ENCODE measurements at places on chromosomes 6 and 20.

- DNase-seq = no peak
Observed at GRCh38 chr20:42125426-42125825, 507.2 kb upstream of the CHD6 start.

DNA sequence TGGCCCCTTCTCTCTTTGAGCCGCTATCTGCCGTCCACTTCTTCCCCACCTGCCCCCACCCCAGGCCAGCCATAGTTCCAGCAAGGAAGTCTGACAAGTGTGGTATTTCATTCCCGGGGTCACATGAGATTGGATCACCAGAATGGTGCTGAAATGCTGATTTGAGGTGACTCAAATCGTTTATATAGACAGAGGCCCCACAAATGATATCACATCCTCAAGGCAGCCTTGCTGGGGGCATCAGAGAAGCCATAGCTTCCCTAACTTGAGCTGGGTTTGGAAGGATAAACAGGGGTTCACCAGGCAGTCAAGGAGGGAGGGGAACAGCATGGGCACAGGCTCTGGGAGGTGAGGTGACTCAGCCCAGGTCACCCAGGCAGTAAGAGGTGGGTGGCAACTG is 9.9 kb downstream of the SDCBP2 start:
- no peak for DNase-seq

GRCh38 chr6:56072856-56073255 is 174.5 kb downstream of the COL21A1 start:
- no peak for DNase-seq

DNA sequence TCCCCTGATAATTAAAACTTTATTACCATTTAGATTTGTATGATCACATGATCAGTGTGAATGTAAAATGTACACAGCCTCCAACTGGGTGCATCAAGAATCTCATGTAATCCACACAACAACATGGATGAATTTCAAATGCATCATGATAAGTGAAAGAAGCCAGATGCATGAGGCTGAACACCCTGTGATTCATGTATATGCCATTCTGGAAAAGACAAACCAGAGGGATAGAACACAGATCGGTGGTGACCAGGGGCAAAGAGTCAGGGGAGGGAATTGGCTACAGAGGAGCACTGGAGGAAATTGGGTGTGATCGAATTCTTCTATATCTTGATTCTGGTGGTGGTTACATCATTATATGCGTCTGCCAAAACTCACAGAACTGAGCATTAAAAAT is 170.7 kb upstream of the SLC24A3 start:
- DNase-seq = no peak

DNA sequence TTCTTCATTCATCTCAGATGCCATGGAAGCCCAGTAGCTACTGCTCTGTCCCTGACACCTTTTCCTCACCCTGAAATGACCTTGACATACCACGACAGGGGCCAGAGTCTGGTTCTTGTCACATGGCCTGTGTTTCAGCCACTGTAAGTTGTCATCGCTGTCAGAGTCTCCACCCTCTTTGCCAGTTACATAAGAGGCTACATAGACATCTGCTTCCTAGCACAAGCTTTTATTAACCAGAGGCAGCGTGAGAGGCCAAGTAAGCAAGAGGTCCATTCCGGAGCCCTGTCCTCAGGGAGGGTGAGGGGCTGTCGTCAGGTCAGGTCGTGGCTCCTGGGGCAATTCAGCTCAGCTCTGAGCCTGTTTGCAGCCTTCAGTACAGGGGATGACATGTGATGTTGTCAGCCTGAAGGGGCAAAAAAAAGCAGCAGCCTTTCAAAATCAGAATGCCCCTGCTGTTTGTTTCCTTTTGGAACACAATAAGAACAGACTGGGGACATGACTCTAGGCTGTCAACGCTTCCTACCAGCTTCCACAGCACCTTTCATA is 146.3 kb downstream of the MTFR2 start:
- no peak for DNase-seq

All from hematopoietic multipotent progenitor cell (in vitro differentiated cells).